Omental fat pad (tissue), 4 donors: ENCODE measurements at places on chromosomes 5 and 9.

- DNase-seq, result no peak
Observed at GRCh38 chr9:88985616-88986015, 5.7 kb upstream of the S1PR3 start.

DNA sequence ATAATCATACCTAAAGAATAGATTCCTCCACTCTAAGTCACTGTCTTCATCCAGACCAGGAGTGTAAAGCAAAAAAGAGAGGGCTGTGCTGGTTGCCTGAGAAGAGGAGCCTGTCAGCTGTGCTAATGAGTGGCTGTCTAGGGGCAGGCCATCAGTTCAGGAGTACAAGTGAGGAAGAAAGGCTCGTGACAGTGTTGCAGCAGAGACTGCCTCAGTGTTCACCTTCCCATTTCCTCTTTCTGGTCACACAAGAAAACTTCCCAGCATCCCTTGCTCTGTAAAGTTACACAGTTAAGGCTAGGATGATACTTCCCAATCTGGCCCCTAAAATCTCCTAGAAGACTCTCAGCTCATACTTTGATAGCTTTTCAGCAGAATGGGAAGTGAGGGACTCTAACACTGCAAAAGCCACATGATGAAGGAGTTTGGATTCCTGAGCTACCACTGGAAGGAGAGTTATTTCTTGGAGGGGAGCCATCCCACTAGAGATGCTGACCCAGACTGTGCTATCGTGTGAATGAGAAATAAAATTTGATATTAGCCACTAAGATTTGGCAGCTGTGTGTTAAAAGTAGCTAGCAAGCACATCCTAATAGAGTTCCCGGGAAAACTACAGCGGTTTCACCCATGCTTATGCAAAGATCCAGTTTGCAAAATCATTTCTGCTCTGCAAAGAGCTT is 67.1 kb downstream of the ADAMTS12 start:
- DNase-seq, result no peak

GRCh38 chr5:108064302-108064701 is 317.6 kb downstream of the FBXL17 start:
- DNase-seq, result no peak

GRCh38 chr9:32526041-32526706 is at the start of gene RIGI:
Gene RIGI, minus strand, starts transcription at chr9:32526196. Its CDS starts 30 bp downstream, at chr9:32526166.
- peak; percentile 86 for DNase-seq

- DNase-seq, result no peak
Observed at GRCh38 chr9:4366591-4367330, 66.9 kb upstream of the GLIS3 start.

- DNase-seq, result peak; percentile 8
Observed at GRCh38 chr5:180643191-180643851, 6.1 kb downstream of the FLT4 start.

DNA sequence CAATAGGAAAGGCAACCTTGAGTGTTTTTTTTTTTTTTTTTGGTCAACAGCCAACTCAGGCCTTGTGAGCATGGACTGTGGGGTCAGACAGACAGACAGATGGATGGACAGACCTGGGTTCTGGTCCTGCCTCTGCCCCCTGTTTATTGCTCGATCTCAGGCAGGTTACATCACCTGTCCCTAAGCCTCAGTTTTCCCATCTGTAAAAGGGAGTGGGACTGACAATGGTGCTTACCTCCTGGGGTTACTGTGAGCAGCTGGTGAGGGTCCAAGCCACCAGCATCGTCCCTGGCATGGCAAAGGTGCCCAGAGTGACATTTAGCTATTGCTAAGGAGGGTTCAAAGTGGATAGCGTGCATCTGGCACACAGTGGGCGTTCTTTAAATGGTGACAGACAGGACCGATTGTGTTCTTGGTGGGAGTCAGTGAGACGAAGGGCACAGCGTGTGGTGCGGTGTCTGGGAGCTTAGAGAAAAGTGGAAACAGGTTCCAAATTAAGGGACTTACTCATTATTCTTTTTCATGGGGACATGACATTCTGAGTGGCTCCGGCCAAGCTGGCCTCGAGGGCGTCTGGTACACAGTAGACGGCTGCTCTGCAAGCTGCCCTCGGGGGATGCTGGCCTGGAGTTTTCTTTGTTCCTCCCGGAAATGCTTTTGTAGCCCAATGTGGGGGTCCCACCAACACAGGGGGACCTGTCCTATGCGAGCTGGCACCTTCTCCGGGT is 72.1 kb downstream of the COL27A1 start:
- no peak for DNase-seq

GRCh38 chr5:40841068-40841805 is at the start of gene CARD6:
Gene CARD6, plus strand, starts transcription at chr5:40841367. Its CDS starts 16 bp downstream, at chr5:40841383.
- DNase-seq, result no peak

GRCh38 chr9:134946663-134947062 is 29.0 kb upstream of the FCN1 start:
- no peak for DNase-seq

DNA sequence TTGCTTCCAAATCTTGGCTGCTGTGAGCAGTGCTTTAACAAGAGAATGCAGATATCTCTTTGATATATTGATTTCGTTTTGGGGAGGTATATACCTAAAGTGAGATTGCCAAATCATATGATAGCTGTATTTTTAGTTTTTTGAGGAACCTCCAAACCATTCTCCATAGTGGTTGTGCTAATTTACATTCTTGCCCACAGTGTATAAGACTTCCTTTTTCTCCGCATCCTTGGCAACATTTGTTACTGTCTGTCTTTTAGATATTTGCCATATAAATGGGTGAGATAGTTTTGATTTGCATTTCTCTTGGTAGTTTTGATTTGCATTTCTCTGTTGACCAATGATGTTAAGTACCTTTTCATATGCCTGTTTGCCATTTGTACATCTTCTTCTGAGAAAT is 10.0 kb upstream of the PLK2 start:
- DNase-seq, result no peak

GRCh38 chr9:108345826-108346225 is 510.0 kb downstream of the ACTL7B start:
- DNase-seq, result no peak

DNA sequence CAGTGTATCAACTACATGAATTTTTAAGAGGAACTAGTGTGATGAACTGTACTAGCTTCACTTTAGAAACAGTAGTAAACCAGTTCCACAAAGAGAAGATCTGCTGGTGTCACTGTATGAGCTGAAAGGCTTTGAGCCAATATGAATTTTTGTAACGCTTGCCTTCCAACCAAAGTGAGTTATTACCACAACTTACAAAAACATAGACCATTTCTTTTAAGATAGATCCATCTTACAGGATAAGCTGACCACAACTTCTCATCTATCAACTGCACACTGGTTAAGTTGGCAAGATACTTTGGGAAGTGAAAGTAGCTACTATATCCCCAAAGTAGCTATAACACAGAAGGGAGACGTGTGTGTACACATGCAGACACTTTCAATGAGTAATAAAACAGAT is 849.6 kb upstream of the DMAC1 start:
- no peak for DNase-seq

- no peak for DNase-seq
Observed at GRCh38 chr5:31047621-31048020, 145.9 kb upstream of the CDH6 start.

DNA sequence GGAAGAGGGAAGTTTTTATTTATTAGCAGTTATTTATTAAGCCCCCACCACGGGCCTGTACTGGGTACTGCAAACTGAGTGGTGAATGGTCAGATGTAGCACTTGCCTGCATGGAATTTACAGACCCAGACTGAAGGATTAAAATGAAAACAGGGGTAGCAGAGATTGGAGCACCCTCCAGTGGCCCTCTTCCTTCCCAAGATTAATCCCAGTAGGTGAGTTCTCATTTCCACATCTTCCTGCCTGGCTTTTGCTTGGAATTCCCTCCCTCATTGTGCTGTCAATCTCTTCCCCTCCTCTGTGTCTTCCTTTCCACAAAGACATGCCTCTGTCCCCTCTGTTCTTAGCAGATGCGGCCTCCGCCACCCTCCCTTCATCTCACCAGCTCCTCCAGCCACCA is 39.2 kb downstream of the MVB12B start:
- DNase-seq, result no peak

GRCh38 chr9:97562542-97562941 is 61.1 kb downstream of the TMOD1 start:
- no peak for DNase-seq

DNA sequence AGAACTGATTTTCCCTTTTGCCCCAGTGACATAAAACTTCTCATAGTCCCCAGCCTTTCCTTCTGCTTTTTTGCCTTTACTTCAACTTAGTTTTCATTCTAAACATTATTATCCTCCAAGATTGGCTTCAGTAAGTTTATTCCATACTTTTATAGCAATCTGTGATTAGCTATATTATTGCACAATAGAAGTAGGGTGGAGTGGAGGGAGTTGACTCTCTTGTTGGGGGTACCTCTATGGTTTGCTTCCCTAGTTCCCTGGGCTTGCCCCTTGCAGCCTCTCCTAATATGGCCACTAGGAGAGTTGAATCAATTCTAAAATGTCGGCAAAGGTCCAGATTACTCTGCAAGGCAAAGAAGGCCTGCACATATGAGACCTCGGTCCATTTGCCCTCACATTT is 36.4 kb upstream of the TYRP1 start:
- DNase-seq, result no peak

DNA sequence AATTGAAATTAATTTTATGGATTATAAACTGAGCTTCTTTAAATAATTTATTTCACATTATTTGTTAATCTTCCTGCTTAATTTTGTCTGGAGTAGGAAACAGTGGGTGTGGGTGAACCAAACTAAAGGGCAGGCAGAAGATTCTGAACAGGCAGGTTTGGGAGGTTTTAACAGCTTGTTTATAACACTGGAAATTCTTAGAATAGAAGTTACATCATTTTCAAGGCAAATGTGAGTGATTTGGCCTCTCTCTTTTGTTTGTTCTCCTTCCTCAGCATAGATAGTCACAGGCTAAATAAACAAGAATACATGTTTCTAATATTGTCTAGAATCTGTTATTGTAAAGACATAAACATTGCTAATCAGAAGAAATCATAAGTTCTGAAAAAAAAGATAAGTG is 970.9 kb upstream of the NUDT12 start:
- DNase-seq, result no peak

- DNase-seq, result no peak
Observed at GRCh38 chr5:115812372-115812771, 4.1 kb downstream of the CDO1 start.

DNA sequence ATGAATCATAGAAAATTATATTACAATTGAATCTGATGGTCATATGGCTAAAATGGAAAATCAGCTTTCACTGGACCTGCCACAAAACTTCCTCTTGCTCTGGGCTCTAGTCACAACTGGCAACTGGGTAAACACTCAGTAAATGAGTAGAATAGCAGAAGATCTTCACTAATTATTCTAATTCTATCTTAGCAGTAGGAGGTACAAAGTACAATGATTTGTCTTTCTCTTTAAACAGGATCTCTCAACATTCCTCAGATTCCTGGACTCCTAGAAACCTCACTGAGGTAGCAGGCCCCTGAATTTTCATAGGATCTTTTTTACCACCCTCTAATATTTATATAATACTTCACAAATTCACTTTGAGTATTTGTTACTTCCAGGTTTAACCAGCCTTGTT is 239.9 kb upstream of the SMARCA2 start:
- DNase-seq, result no peak

GRCh38 chr9:38017149-38017884 is 51.7 kb downstream of the SHB start:
- DNase-seq, result no peak

DNA sequence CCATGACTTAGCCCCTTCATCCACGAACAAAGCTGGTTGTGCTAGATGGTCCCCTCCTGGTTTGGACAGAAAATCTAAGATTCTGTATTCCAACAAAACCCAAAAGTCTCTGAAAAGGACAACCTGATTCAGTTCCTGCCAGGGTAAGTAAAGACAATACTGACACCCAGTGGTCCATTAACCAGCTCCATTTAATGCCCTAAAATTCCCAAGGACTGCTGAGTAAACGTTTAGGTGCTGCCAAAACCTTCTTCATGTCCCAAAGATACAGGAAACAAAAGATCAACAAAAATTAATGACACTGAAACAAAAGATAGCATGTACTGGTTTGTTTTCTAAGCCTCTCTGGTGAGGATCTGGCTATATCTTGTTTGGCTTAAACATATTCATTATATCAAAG is 25.3 kb upstream of the PPP1R2B start:
- DNase-seq, result no peak

GRCh38 chr5:56088431-56088949 is 93.7 kb upstream of the IL6ST start:
- no peak for DNase-seq

- DNase-seq, result no peak
Observed at GRCh38 chr9:23496489-23497136, 329.4 kb downstream of the ELAVL2 start.

DNA sequence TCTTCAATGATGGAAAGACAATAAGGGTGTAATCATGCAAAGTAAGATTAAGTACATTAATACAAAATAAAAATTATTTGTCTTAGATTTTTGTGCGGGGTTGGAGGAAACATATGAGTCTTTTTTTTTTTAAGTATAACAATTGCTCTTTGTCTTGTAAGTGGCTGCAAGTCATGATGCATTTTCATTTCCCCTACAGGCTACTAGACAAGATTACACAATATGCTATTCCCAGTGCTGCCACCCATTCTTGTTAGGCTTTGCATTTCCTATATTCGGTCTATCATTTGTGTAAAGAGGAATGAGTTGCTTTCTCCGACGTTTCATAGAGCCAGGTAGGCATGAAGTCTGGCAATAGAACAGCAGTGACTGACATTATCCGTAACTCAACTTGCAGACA is 294.2 kb upstream of the CYLC2 start:
- DNase-seq, result no peak

GRCh38 chr9:87557996-87558395 is 60.3 kb downstream of the DAPK1 start:
- DNase-seq, result no peak

DNA sequence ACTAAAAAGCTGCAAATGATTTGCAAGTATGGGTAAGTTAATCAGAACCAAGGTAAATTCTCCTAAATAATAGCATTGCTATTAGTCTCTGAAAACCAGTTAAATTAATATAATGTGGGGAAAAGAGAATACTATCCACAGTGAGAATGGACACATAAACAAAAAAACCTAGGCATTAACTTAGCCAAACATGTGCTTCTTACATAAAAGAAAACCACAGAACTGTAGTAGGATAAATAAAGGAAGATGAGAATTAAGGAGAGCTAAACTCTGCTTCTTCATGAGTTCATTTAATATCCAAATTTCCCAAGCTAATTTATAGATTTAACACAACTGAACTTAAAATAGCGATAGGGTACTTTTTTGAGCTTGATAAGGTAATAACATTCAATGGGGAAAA is 31.8 kb downstream of the ABCA1 start:
- no peak for DNase-seq

DNA sequence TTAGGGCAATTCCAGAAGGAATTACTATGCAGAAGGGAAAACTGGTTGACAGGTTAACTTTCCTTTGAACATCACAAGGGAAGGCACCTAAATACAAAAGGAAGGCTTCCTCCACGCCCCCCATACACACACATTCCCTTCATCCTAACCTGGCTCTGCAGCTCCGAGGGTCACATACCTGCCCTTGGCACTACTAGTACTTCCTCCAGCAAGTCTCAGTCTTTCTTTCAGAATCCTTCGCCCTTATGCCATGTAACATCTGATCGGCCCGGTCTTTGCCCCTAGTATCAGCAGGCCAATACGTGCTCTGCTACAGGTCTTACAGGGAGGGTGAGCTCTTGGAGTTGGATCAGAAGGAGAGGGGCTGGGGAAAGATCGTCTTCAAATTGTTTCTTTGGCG is 1.6 kb upstream of the MARCHF6 start:
- no peak for DNase-seq
